ENCODE measurements at places on chromosomes 2 and 18.

DNA sequence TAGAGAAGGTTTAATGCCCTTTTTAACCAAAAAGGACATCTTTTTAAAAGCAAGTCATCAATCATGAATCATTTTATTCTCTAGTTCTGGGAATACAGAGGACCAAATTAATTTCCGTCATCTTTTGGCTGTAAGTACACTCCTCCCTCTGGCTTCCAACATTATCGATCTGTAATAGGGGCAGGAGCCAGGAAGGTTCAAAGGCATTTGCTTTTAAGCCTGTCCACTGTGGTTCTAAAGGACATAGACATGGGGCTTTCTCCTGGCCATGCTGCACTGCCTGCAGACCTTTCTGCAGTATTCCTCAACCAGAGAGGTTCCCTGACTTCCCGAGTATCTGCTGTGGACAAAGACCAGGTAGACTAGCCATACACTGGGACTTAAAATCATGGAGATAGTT lies 170.5 kb downstream of the MYO5B start:
- DNase-seq: no peak

DNA sequence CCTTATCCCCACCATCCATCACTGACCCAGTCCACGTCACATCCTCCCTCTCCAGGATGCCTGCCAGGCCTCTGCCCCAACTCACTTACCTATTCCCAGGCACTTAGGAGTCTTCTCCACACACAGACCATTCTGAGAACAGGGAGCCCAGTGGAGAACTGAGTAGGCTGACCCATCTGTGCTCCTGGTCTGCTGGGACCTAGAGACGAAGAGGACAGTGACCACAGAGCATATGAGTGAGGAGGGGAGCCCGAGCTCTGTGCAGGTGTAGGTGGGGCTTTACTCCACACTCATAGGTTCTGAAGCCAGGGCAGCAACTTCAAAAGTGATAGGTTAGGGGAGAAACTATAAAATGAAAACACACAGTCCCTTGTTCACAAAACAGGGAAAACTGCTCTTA lies 130.0 kb downstream of the NDUFA10 start:
- no peak for DNase-seq

DNA sequence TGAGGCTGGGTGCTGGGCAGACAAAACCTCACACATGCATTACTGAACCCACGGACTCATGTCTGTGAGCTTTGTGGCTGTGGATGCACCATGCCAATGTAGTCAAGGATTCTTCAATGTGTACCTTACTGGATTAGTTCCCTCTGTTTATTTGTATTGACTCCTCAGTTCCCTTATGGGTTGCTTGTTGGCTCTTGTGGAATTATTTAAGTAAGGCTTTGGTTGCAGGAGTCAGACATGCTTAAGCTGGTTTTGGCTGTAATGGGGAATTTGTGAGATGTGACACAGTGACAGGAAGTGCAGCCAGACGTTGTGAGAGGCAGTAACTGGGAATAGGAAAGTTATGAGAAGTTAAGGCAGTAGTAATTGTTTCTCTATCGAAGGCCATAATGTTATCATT lies 13.6 kb upstream of the IL1RN start:
- no peak for DNase-seq

GRCh38 chr2:85277416-85278158 lies 50.2 kb downstream of the TGOLN2 start:
- no peak for DNase-seq

DNA sequence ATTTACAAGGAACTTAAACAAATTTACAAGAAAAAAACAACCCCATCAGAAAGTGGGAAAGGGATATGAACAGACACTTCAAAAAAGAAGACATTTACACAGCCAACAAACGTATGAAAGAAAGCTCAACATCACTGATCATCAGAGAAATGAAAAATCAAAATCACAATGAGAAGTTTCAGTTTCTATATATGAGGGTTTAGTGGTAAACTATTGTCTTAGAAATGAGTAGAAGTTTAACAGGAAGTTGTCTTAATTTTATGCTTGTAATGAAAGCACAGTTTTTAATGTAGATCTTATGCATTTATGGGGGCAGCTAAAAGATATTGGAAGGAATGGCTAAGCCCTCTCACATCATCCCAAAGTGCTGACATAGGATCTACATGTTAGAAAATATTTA lies 325.4 kb downstream of the ERBB4 start:
- no peak for DNase-seq

GRCh38 chr2:133247631-133248030 lies 320.6 kb downstream of the NCKAP5 start:
- DNase-seq: no peak

GRCh38 chr2:33333433-33333832 lies 143.0 kb upstream of the RASGRP3 start:
- DNase-seq: no peak

GRCh38 chr18:56475250-56475649 lies 163.1 kb downstream of the TXNL1 start:
- no peak for DNase-seq

DNA sequence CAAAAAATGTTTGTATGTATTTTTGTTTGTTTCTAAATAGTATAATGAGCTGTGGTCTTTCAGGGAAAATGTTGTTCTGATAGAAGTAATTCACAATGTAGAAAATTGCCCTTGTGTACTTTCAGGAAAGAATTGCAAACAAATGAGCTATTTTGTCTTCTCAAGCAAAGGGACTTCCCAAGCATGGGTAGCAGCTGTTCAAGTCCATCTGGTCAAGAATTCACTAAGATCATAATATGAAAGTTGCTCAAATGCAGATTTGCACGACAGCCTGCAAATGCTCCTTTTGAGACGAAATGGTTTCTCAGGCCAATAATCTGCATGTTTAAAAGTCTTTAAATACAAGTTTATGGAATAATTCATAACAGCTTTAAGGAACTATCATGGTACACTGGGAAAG lies 51.9 kb upstream of the HNMT start:
- no peak for DNase-seq

DNA sequence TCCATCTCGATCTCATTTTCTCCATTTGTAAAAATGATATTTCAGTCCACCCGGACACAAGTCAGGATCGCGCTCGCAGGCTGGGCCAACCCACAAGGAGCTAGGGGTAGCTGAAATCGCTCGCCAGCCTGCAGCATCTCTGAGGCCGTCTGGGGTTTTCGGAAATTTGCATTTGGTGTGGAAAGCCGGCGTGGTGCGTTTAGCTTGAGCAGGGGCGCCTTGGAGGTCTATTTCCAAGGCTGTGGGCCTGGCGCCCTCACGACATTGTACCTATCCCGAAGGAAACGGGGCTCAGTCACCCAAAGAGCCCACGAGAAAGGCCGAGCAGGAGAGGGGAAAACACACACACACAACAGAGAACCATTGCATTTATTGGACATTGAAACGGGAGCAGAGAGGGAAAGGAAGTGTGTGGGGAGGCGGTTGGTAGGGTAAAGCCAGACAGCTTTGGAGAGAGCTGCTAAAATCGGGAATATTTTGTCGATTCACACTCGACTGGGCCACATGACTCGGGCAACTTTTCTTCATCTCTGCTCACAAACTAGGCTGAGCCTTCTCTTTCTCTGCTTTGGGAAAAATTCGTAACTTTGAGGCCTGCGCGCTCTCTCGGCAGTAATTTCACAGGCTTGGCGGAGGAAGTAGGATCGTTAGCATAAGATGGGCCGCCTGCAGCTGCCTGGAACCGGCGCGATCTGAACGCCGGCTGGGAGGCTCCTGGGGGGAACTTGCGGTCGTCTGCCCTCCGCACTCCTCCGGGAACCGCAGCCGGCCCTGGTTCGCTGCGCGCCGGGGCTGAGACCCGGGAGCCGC lies 1.1 kb upstream of the HOXD8 start:
- DNase-seq: no peak

DNA sequence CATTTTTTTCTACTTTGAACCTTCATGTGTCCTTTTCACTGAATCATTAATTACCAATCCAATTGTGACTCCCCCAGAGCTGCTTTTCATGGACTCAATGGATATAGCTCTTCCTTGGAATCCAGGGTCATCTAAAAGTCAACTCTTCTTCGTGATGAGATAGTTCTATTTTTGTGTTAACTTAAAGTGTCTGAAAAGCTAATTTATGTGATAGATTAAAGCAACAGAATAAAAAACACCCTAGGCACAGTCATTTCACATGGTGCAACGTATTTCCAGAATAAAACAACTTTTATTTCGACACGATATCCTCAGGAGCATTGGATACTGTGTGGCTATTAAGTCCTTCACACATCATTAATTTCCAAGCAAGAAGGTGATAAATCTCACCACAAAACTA lies 250.6 kb upstream of the SPHKAP start:
- DNase-seq: no peak

- peak; percentile 65 for DNase-seq
Observed at GRCh38 chr2:41791523-41791922, 256.3 kb upstream of the PKDCC start.

- DNase-seq: no peak
Observed at GRCh38 chr18:32717126-32717525, 55.7 kb downstream of the KLHL14 start.

All from common myeloid progenitor, CD34-positive (primary cell).